NCI-H2171 (cell line): ENCODE measurements at places on chromosomes 1 and 21.

- DNase-seq = no peak
Observed at GRCh38 chr1:30758121-30758688, 631 bp upstream of the LAPTM5 start.

GRCh38 chr1:206944703-206945102, 1.6 kb downstream of the PIGR start:
- DNase-seq = no peak

- no peak for DNase-seq
Observed at GRCh38 chr1:183493540-183494245, 21.4 kb downstream of the SMG7 start.

GRCh38 chr1:19388980-19389379, 76.9 kb downstream of the SLC66A1 start:
- no peak for DNase-seq

DNA sequence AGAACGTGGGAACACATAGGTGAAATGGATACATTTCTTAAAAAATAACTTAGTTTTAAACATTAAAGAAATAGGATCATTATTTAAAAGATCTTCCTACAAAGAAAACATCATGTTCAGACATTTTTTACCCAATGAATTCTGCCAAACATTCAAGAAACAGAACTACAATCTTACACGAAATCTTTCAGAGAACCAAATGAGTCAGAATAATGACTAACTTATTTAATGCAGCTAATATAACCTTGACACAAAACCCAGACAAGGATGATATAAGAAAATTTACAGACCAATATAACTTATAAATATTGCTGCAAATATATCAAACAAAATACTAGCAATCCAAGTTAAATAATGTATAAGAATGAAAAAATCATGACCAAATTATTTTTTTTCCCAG, 220.1 kb upstream of the KCNK2 start:
- DNase-seq = no peak

GRCh38 chr1:178541829-178542553, 29.1 kb downstream of the TEX35 start:
- peak; percentile 2 for DNase-seq

GRCh38 chr21:23858878-23859277, 1748.4 kb downstream of the MRPL39 start:
- no peak for DNase-seq

DNA sequence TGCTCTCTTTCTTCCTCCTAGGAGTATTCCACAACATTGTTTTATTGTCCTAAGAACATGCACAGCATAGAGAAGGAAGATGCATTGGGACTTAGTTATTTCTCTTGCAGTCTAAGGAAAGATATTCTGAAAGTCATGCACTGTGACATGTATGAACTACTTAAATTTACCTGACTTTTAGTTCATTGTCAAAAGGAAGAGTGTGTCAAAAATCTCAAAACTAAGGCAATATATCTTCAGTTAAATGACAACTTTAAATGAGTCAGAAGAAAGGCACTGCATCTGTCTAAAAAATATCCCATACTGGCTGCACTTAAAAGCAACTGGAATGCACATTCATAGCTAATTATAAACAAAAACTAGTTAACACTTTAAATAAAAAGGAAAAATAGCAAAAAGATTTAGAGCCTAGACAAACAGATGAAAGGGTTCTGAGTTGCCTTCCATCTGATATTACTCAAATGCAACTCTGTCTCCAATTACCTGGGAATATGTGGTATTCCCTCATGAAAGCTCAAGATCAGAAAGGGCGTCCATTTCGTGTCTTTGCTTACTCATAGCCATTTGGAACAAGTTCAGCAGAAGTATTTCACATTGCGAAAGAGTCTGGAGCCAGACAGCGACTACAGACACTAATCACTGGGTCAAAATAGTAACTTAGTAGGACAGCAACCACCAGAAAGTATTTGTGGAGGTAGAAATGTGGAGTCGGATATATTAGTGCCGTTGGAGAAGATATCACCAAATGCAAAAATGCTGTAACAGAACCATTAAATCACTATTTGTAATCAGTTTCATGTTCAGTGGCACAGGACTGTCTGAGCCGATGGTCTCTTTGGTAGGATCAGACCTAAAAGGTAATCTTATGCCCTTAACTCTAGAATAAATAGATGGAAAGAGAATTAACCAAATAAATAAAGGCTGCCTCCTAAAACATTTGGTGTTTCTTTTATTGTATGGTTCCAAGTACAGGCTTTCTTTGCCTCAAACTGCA, 225.7 kb downstream of the GREM2 start:
- DNase-seq = no peak

DNA sequence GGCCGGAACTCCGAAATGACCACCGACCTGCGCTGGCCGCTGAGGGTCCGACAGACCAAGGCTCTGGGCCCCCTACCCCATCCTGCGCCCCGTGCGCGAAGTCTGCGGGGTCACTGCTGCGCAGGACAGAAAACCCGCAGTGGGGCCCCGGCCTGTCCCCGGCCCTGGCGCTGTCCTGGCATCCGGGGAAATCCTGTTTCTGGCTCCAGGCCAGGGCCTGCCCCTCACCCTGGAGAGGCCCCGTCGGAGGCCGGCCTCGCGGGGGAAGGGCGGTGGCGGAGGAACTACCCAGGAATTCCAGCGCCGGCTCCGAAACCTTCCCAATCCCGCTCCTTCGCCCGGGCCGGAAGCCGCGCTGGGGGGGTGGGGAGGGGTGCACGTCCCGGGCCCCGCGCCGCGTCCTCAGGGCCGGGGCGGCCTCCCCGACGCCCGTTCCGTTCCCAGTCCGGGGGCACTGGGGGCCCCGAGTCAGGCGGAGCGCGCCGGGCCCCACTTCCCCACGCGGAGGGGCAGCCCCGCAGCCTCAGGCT, 77.0 kb downstream of the MORN1 start:
- no peak for DNase-seq

- DNase-seq = no peak
Observed at GRCh38 chr1:24481101-24481500, 21.5 kb upstream of the RCAN3 start.

DNA sequence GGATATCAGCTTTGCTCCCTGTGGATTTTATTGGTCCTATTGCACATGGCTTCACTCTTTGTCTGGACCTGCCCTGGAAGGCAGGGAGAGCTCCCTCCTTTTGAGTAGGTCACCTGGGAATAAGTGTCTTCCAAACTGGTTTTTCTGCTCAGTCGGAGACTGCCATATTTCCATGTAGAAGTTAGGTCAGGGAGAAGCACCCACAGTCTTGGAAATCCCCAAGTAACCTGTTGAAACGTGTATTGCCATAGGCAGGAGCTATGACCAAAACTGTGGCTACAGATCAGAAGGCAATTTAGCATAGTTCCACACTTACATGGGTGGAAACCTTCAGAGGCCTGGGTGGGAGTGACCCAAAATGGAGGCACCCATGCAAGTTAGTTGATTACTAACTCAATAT, 3.5 kb upstream of the GNG12 start:
- no peak for DNase-seq

- DNase-seq = no peak
Observed at GRCh38 chr1:67294836-67295617, 12.6 kb upstream of the IL12RB2 start.

DNA sequence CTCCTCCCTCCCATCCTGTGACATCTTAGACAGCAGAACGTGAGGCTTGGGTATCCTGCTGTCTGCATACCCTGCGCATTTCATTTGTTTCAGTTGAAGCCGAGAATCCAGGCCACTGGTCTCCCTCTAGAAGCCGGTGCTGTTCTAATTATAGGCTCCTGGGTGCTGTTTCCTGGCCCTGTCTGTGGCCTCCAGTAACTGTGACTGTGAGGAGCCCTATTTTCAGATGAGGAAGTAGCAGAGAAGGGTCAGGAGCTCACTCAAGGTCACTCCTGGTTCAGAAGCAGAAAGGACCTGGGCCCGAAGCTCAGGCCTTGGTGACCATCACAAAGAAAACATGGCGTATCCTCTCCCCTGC, 24.0 kb downstream of the COQ8A start:
- DNase-seq = no peak

DNA sequence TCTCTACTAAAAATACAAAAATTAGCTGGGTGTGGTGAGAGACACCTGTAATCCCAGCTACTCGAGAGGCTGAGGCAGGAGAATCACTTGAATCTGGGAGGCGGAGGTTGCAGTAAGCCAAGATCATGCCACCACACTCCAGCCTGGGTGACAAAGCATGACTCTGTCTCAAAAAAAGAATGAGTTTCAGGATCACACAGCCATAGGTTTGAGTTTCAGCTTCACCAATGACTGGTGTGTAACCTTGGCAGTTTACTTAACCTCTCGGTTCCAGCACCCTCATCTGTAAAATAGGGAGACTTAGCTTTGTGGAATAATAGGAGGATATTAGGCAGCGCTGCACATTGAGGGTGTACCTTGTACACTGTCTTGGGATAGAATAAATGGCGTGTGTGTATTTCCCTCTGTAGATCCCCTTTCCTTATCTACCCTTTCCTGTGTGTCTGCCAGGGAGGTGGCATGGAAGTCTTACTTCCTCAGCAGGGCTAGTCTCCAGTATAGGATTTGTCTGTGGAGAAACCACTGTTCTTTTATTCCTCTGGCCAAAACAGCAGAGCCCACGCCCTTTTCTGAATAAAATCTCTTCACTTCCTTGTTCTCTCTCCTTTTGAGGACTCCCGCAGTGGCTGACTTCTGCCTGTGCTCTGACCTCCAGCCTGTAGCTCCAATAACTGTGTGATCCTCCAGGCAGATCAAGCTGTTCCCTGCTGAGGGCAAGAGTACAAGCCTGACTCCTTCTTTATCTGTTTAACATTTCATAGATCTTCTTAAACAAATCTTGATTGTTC, 90.4 kb downstream of the HHAT start:
- no peak for DNase-seq

DNA sequence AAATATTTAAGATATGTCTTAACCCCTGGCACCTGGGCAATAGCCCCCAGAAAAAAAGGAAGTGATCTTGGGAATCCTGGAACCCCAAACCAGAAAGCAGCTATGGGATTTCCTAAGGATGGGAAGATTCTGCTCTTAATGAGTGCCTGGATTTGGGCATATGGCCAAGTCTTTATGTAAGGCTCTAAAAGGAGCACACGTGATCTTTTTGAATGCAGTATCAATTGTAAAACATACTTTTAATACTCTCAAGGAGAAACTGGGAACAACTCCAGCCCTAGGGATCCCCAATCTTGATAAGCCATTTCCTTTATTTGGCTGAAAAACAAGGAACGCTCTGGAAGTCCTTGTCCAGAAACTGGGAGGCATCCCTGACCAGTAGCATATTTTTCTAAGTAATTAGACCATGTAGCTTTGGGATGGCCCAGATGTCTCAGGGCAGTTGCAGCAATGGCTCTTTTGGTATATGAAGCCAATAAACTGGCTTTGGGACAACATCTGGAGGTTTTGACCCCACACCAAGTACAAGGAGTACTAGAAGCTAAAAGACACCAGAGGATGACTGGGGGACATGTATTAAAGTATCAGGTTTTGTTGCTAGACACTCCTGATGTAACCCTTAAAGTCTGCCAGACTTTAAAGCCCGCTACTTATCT, 80.9 kb upstream of the KIAA0040 start:
- DNase-seq = no peak

DNA sequence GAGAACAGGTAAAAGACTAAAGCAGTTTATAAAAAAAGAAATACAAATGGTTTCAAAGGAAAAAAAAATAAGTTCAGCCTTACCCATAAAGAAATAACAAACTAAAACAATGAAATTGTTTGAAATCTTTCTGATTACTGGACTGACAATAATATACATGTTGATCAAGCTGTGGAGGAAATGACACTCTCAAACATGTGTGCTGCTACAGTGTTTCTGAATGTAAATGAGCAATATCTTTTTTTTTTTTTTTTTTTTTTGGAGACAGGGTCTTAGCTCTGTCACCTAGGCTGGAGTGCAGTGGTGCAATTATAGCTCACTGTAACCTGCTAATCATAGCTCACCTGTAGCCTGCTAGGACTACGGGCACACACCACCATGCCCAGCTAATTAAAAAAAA, 6.5 kb downstream of the EPS15 start:
- DNase-seq = no peak

GRCh38 chr1:203063287-203063686, 22.5 kb downstream of the MYOG start:
- no peak for DNase-seq

DNA sequence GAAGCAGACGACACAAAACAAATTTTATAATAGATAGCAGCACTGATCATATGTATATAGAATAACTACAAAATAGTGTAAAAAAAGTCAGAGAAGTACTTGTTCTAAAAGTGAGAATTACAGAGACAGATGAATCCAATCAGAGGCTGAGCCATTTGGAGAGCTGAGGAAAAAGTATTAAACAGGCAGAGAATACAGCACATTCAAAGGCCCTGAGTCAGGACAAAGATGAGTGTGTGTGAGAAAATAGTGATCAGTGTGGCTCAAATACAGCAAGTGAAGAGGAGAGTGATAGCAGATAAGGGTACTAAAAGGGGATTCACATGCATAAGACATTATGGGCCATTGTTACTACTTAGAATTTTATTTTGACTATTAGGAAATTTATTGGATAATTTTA, 430.6 kb upstream of the BRINP3 start:
- DNase-seq = no peak

GRCh38 chr1:27325286-27325685, 3.3 kb downstream of the TMEM222 start:
- DNase-seq = no peak

DNA sequence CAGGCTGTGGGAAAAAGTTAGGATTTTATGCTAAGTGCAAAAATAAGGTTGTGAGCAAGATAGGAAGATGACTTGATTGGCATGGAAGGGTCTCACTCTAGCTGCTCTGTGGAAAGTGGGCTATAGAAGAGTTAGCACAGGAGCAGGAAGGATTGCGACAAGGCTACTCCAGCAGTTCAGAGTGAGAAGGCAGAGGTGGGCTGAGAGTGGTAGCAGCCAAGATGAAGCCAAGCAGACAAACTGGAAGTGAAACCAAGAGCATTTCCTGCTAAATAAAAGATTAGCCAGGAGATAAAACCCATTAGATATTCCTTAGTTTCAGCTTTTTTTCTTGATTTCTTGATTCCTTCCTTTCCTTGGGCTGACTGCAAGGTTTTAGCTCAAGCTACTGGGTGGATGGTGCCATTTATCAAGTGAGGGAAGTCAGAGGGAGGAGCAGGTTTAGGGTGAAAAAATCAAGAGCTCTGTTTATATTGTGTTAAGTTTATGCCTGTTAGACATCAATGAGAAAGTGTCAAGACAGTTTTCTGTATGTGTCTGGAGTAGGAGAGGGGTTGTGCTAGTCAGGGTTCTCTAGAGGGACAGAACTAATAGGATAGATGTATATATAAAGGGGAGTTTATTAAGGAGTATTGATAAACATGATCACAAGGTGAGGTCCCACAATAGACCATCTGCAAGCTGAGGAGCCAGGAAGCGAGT, 33.1 kb upstream of the ZNF644 start:
- DNase-seq = no peak

- peak; percentile 27 for DNase-seq
Observed at GRCh38 chr1:209455661-209456358, 127.7 kb upstream of the CAMK1G start.

DNA sequence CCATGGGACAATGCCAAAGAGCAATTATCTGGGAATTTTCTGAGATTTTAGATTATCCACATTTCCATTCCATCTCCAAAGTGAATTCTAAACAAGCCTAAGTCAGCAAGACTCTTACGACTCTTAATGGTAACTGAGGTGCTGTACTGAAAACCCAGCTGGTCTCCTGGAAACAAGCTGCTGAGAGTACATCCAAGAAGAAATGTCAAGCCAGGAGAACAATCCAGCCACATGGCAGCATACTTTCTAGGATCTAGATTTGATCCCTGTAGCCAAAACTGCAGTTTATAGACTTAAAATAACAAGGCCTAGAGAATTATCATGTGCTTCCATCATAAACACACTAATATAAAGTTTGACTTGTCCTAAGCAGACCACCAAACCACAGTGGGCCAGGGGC, 45.8 kb downstream of the KCNH1 start:
- no peak for DNase-seq
